ENCODE measurements at places on chromosomes 7 and 10.

DNA sequence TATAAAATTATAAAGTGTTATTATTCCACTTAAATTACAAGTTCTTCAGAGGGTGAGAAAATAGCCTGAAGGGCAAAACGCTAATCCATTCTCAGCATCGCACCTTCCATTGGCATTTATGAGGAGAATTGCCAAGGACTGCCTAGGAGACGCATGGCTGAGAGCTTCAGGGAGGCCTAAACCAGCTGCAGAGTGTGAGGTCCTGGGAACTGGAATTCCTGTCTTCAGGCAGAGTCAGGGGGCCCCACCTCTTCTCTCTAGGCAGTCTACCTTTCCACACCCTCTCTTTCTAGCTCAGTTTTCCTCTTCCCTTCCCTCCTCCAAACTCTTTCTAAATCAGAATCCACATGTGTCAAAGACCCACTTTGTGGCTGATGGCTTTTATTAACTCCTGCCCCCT lies 35.3 kb downstream of the LRRC72 start:
- no peak for DNase-seq

DNA sequence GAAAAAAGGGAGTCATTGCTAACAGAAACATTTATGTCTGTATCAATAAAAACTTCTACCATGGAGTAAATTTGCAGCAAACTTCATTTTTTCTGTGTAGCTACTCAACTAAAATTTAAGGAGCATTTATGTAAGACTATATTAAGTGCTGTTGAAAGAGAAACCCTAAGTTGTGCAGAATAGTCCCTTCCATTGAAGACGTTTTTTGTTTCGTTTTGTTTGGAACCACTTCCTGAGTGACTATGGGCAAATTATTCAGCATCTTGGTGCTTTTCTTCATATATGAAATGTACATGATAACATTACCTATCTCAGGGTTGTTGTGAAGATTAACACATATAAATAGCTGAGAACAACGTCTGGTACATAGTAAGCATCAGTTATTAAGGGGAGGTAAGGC lies 24.3 kb downstream of the SEM1 start:
- no peak for DNase-seq

- peak; percentile 49 for DNase-seq
These were observed 3.1 kb downstream of the PARD3 start for GRCh38 chr10:34811968-34812514.

GRCh38 chr10:95280637-95281036 lies 10.2 kb downstream of the PDLIM1 start:
- no peak for DNase-seq

Measured in fibroblast of mammary gland (primary cell).